ENCODE measurements at places on chromosomes 7 and 10. TPM values are rescaled to one million over a fixed set of nuclear protein-coding genes. Genes with fewer than 3 reads are reported as not detected.

Gene BRAF
- total RNA-seq, result 21.9 TPM

Gene STEAP2
- 22.3 TPM for total RNA-seq

Gene RBAK
- total RNA-seq, result 6.3 TPM

Gene CD36
- 0.13 TPM for total RNA-seq

Gene HMX2
- total RNA-seq, result not detected

Gene SAP25
- total RNA-seq, result not detected

Gene AGAP4
- 4.1 TPM for total RNA-seq

Gene SPDYE1
- not detected for total RNA-seq

Gene TPK1
- 6.0 TPM for total RNA-seq

Gene FAM131B
- total RNA-seq, result 1.6 TPM

Gene ZNF277
- 25.8 TPM for total RNA-seq

Gene USP54
- total RNA-seq, result 7.0 TPM

Gene CDHR3
- 2.6 TPM for total RNA-seq

Data from aortic smooth muscle cell (primary cell).